ENCODE measurements at places on chromosomes 1 and 21.
A peak's percentile ranks its signal among the peaks of the same experiment; 100 is the strongest.

- peak; percentile 12 for DNase-seq
Measured at GRCh38 chr1:111030590-111030989, 66.9 kb upstream of the LRIF1 start.

DNA sequence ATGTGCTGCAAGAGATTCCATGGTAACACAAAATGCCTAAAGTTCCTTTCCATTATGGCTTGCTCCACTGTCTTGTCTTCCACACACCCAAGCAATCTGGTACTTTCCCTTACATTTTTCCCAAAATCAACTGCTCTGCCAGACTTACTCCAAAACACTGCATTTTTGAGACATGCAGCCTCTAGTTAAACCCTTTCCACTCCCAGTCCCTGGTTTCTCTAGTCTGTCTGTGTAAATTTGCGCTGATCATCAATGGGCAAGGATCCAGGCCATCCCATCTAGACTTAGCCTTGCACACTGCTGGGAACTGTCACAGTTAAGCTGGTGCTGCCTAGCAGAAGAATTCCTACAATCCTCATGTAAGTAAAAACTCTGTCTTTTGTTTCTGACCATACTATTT lies 47.8 kb downstream of the DAB1 start:
- no peak for DNase-seq

DNA sequence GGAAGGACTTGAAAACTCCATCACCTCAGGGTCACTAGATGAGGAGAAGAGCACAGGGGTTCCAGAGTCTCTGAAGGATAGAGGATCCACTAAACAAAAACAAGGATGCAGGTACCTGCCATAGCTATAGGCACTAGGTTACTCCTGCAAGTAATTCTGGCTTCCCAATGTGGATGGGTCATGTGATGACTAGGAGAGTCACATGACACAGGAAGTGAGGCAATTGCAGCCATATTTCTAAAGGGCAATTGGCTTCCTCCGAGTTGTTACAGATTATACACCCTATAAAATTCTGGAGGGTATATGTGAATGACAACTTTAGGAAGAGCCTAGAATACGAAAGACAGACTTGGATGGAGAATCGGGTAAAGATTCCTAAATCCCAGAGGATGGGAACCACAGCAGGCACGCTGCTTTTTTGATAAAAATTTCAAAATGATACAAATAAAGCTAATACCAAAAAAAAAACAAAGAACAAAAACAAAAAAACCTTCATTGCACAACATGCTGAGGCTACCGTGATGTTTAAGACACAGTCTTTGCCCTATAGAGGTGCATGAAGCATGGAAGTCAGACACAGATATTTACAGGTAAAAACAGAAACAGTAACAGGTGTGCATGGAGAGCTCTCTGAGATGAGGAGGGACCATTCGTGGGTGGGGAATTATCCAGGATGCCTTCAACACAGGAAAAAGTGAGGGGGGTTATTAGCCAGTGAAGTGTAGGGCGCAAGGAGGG lies 10.5 kb downstream of the MTX1 start:
- peak; percentile 60 for DNase-seq

- peak; percentile 77 for DNase-seq
Measured at GRCh38 chr1:13556224-13556764, 27.3 kb upstream of the PDPN start.

DNA sequence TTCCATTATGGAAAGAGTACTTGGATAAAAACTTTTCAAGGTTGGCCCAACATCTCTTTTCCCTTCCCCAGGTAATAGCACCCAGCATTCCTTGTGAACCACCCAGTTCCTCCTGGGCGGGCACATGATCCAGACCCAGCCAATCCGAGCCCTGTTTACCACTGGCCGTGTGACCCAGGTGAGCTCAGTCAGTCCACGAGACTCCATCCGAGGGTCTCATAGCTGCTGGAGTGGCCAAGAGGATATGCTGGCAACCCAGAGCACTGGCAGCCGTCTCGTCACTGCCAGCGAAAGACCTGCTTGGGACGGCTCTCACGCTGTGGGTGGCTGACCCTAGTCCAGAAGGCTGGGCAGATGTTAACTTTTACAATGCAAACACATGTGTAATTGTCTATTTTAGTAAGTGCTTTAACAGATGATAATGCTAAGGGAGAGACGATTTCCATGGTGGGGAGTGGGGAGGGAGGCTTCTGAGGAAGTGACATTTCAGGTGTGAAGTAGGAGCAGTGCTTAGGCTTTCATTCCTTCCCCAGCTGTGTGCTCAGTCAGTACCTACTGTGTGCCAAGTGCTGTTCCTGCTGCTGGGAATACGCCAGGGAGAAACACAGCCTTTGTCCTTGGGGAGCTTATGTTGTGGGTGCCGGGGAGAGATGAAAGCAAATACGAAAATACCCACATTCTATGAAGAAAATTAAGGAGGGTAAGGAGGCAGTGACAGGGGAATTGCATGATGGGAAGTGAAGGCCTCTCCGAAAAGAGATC lies 24.5 kb downstream of the PARK7 start:
- no peak for DNase-seq

- DNase-seq = no peak
Measured at GRCh38 chr1:34547046-34547674, 207.7 kb upstream of the GJB5 start.

- DNase-seq = no peak
Measured at GRCh38 chr1:17539118-17539476, 401 bp upstream of the ARHGEF10L start.

Measured in NCI-H748 treated with DMSO at 0.1 percent for 48 hours (cell line).